Activated CD8-positive, alpha-beta T cell treated with anti-CD3 and anti-CD28 coated beads, Interleukin-2, amount 10 ng/mL, durations not matched to agents 7 days and 5 days (primary cell): ENCODE measurements at places on chromosomes 7 and 10. TPM values are rescaled to one million over a fixed set of nuclear protein-coding genes. Genes with fewer than 3 reads are reported as not detected.
A peak's percentile ranks its signal among the peaks of the same experiment; 100 is the strongest.

- no peak for DNase-seq
- H3K27ac ChIP-seq: no peak overlapping the region
- H3K4me1 ChIP-seq: peaks cover 14% of the 10 kb centered on the region
Observed at GRCh38 chr7:134320201-134320600, 3.5 kb upstream of the SLC35B4 start.

DNA sequence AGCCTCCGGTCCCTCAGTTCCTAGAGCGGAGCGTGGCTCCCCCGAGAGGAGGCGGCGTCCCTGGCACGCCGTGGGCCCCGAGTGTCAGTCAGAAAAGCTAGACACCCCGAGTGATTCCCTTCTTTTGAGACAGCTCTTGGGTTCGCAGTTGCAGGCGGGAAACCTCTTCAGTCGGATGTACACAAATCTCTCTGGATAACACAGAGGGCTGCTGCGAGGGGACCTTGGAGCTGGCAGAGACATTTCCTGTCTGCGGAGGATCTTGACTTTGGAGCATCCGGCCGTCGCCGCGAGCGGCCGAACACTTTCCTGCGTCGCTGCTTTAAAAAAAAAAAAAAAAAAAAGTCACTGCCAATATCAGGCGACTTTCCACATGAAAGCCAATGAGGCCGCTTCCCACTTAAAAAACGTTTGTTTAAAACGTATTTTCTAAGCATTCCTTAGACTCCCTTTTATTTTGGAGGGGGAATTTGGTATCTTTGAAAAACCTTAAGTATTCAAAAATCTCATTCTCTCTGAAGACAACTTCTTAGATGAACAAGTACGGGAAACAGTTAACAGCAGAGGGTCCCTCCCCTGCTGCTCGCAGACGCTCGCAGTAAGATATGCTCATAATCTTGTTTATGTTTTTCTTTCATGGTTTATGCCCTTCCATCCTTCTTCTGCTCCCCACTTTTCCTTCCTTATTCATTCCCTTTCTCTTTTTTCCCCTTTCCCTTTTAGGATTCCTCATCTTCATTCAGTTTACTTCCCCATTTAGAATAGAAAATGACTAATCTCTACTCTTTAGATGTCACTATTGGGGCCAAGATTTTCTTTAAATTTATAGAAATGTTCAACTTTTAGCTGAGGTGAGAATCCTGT lies 10.0 kb downstream of the HHEX start:
- peaks cover 63% of the 10 kb centered on the region for H3K27me3 ChIP-seq
- H3K4me3 ChIP-seq: peak overlapping the region; percentile 68
- DNase-seq: peak; percentile 61
- H3K27ac ChIP-seq: no peak overlapping the region
- no peaks in the 10 kb centered on the region for H3K36me3 ChIP-seq

- peaks cover 7% of the 10 kb centered on the region for H3K27me3 ChIP-seq
- DNase-seq: no peak
- no peaks in the 10 kb centered on the region for H3K4me1 ChIP-seq
- no peaks in the 10 kb centered on the region for H3K36me3 ChIP-seq
Observed at GRCh38 chr7:123601530-123601929, at the start of gene ASB15. Gene ASB15, plus strand, starts transcription at chr7:123601821. Its CDS starts 12,682 bp downstream, at chr7:123614503.

The GIMAP5 gene
- 56.3 TPM for total RNA-seq

DNA sequence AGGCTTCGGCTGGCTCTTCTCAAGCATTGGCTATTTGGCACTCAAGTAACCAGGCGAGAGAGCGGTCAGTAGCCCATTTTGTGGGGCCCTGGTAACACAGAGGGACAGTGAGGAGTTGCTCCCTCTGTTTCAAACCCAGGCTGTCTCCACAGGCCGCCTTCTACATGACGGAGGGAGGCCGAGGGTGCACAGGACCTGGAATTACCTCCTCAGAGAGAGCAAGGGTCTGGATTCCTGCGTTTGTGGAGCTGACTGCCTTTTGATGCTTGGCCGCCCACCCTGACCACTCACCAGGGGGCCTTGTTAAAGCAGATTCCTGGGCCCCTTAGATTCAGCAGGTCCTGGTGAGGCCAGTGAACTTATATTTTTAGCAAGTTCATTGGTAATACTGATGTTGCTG lies 12.3 kb downstream of the UPP1 start:
- H3K27ac ChIP-seq: no peak overlapping the region
- H3K27me3 ChIP-seq: no peaks in the 10 kb centered on the region

The TOMM7 gene
- 208 TPM for total RNA-seq

The VWDE gene
- total RNA-seq: 3.2 TPM

DNA sequence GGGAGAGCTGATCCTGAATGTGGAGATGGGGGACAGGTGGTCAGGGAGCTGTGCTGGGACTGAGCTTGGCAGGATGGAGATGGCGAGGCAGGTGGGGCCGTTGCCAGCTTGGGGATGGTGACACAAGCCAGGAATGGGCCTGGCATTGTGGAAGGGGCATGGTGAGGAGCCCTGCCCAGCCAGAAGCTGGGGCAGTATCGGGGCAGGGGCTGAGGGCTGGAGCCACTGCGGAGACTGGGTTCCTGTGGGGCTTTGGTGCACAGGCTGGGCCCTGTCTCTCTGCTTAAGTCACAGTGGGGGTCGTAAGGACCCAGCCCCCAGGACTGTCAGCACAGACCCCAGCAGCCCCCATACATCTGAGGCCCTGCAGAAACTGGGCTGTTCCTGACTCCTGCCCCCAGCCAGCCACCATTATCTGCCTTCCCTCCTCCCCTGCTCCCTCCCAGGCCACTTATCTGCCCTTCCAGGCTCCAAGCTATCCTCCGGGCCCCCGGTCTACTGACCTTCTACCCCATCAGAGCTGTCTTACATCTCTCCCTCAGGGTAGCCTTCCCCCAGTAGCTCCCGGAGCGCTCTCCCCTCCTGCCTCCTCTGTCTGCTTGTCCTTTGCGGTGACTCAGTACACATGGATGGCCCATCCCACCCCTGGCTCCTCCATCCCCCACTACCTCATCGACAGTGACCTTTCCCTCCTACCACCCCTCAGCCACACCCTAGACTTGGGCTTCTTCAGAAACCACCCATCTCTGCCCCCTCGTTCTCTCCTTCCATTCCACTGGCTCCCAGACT lies 44.2 kb downstream of the PPIF start:
- H3K27ac ChIP-seq: no peak overlapping the region
- peaks cover 5% of the 10 kb centered on the region for H3K4me1 ChIP-seq
- no peak overlapping the region for H3K4me3 ChIP-seq
- DNase-seq: no peak
- H3K27me3 ChIP-seq: no peaks in the 10 kb centered on the region
- no peaks in the 10 kb centered on the region for H3K36me3 ChIP-seq

- peaks cover 44% of the 10 kb centered on the region for H3K36me3 ChIP-seq
- no peaks in the 10 kb centered on the region for H3K27me3 ChIP-seq
- DNase-seq: no peak
- no peak overlapping the region for H3K4me3 ChIP-seq
- peaks cover 5% of the 10 kb centered on the region for H3K4me1 ChIP-seq
Observed at GRCh38 chr7:97859606-97860204, 12.5 kb downstream of the ASNS start.
